ENCODE measurements at places on chromosomes 2 and 18.

DNA sequence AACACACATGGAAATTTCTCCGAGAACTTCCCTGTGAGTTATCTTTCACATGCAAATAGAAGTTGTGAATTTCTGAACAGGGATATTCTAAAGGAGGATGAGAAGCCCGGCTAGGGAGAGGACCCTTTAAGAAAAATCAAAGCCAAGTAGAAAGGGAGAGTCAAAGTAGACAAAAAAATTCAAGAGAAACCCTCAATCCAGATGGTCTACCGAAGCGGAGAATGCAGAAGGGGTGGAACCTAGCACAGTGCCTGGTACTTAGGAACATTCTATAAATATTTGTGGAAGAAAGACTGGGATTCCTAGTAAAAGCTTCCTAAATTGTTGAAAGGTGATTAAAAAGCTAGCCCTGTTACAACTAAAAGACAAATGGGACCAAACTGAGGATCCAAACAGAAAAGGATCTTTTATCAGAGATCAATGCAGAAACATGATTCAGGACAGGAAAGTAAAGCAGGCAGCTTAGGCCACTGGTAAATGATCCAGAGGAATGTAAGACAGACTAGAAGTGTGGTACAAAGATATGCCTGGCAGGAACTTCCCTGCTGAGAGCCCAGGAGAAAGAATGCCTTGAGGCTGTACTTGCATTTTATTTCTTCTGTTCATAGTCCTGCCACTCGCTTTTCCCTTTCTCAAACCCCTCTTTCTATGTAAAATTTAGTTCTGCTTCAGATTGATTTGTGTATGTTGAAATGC lies 19.5 kb upstream of the GLS start:
- DNase-seq, result no peak

GRCh38 chr2:191650896-191651773 lies 26.8 kb upstream of the NABP1 start:
- DNase-seq, result no peak

- DNase-seq, result no peak
Observed at GRCh38 chr2:200812122-200813022, 662 bp downstream of the BZW1 start.

DNA sequence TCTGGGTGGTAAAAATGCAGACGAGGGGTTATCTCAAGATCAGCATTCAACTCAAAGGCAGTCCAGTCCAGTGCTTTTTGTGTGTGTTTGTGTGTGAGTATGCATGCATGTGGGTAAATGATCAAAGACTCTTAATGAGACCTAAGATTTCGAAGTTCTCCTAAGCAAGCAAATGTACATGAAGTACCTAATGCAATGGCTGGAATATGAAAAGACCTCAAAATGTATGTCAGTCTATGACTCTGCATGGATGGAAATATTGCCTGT lies 151.0 kb upstream of the L3MBTL4 start:
- DNase-seq, result no peak

- no peak for DNase-seq
Observed at GRCh38 chr2:83079007-83079406, 1380.1 kb downstream of the SUCLG1 start.

- no peak for DNase-seq
Observed at GRCh38 chr2:101949304-101949703, 42.5 kb upstream of the IL1R2 start.

- DNase-seq, result no peak
Observed at GRCh38 chr2:175156534-175156933, 11.5 kb downstream of the ATF2 start.

DNA sequence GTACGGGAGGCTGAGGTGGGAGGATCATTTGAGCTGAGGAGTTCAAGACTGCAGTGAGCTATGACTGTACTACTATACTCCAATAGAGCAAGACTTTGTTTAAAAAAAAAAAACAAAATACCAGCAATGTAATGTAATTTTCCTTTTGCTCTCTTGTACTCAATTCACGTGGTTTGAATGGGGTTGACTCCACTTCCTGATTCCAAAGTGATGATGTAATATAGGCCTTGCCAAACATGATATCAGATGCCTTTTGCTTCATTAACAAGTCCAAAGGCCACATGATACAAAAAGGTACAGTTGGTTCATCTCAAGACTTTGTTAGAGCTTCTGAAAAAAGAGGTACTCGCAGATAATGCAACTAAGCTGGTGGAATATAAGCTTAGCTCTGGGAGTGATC lies 321.8 kb downstream of the ZEB2 start:
- no peak for DNase-seq

GRCh38 chr2:135299658-135300244 lies 231.3 kb downstream of the ZRANB3 start:
- DNase-seq, result no peak

- no peak for DNase-seq
Observed at GRCh38 chr18:69123421-69123820, 277.3 kb upstream of the DOK6 start.

- no peak for DNase-seq
Observed at GRCh38 chr2:172751564-172751963, 15.9 kb downstream of the RAPGEF4 start.

DNA sequence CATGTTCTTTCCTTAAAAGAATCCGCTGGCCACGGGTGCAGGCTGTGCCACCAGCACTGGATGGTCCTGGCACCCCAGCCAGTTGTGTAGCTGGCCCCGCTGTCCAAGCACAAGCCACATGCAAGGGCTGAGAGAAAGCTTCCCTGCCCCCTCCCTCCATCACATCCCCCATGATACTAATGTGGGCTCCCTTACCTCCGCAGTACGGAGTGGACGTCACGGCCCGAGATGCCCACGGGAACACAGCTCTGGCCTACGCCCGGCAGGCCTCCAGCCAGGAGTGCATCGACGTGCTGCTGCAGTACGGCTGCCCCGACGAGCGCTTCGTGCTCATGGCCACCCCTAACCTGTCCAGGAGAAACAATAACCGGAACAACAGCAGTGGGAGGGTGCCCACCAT lies 44.5 kb downstream of the GBX2 start:
- DNase-seq, result no peak

DNA sequence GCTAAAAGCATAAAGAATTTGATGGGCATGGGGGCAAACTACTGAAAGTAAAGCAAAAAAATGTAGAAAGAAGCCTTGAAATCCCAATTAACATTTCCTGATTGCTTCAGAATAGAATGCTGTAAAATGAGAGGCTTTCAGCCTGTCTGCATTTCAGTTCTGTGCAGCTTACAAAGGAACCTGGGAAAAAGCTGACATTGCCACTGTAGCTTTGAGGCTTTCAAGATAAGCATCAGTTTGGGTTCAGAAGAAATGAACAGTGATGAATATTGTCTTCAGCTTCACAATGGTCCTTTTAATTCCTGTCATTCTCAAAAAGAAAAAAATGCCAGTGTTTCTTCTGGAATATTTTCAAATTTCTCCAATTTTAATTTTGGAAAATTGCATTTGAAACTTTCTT lies 242.7 kb downstream of the LRRTM1 start:
- no peak for DNase-seq
